Uterine smooth muscle cell (primary cell): ENCODE measurements at places on chromosomes 2 and 18. TPM values are rescaled to one million over a fixed set of nuclear protein-coding genes. Genes with fewer than 3 reads are reported as not detected.

PLGLB2 gene
- total RNA-seq, result 0.33 and 2.1 TPM in 2 replicates

UGT1A8 gene
- total RNA-seq, result 0.12 TPM in 1 of 2 replicates, not detected in the other

NEB gene
- 0.12 and 0.22 TPM in 2 replicates for total RNA-seq

FEV gene
- total RNA-seq, result not detected in 2 replicates

METAP1D gene
- 6.6 and 8.6 TPM in 2 replicates for total RNA-seq

SPATS2L gene
- 88.4 and 112 TPM in 2 replicates for total RNA-seq

TMEM17 gene
- total RNA-seq, result 1.6 and 2.0 TPM in 2 replicates

SLC35F6 gene
- 25.3 and 36.1 TPM in 2 replicates for total RNA-seq

PNKD gene
- 24.0 and 24.2 TPM in 2 replicates for total RNA-seq

CYP26B1 gene
- 0.33 and 0.37 TPM in 2 replicates for total RNA-seq

CFC1 gene
- total RNA-seq, result not detected in 2 replicates

EDAR gene
- not detected in 2 replicates for total RNA-seq

CNDP1 gene
- 0.12 TPM in 1 of 2 replicates, not detected in the other for total RNA-seq

MEP1B gene
- total RNA-seq, result not detected in 2 replicates

DUSP19 gene
- 3.3 and 3.7 TPM in 2 replicates for total RNA-seq

FAM228A gene
- total RNA-seq, result under 0.01 and 0.11 TPM in 2 replicates

UGT1A4 gene
- total RNA-seq, result not detected in 2 replicates

SLC11A1 gene
- total RNA-seq, result 0.11 and 0.25 TPM in 2 replicates

SH3BP4 gene
- 30.5 and 43.1 TPM in 2 replicates for total RNA-seq

STPG4 gene
- total RNA-seq, result 0.12 and 0.44 TPM in 2 replicates
